ENCODE measurements at places on chromosomes 16 and 17. TPM values are rescaled to one million over a fixed set of nuclear protein-coding genes. Genes with fewer than 3 reads are reported as not detected.

DNA sequence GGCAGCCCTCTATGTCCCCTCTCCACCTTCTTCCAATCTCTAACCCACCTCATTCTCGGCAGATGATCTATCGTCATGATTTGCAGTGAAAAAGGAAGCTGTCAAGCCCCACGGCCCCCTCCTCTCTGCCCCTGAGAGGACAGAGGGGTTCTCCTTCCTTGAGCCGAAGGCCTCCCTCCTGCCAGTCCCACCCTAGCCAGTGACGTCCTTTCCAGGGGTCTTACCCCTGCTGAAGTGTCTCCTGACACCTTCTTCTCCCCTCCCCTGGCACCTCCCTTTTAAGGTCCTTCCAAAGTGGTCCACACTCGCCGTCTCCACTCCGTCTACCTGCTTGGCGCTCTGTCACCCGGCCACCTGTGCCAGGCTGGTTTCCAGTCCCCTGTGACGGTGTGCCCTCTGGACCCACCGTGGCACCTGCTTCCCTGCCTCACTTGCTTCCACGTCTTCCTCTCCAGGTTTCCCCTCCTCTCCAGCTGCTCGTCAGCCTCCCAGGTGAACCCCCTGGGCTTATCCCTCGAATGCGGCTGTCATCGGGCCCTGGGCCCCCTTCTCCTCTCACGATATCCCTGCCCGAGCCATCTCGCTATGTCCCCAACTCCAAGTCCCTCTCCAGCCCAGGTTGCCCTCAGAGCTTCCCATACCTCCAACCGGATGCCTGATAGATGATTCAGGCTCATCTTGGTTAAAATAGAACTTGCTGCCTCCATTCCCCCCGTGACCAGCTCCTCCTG, 5.7 kb downstream of the CCDC102A start:
- H3K27ac ChIP-seq = peak overlapping the region; percentile 98
- no peaks in the 10 kb centered on the region for H3K27me3 ChIP-seq
- H3K4me3 ChIP-seq = peak overlapping the region; percentile 85
- H3K36me3 ChIP-seq = no peaks in the 10 kb centered on the region
- peaks cover 64% of the 10 kb centered on the region for H3K4me1 ChIP-seq

Gene ASPHD1
- total RNA-seq = 0.82 TPM

Gene APOBR
- 3.2 TPM for total RNA-seq

Gene TNFRSF13B
- not detected for total RNA-seq

DNA sequence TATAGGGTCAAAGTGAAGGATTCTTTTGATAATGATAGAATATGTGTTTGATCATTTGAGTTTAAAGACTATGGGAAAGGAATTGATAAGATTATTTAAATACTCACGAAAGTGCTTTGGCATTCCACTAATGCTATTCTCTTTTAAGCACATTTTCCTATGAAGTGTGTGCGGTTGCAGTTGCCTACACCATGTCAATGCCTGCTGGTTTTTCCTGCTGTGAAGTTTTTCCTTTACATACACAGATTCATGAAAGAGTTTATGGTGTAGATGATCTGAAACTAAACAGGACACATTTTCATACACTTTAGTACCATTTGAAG, 78.7 kb downstream of the VMP1 start:
- peaks cover 14% of the 10 kb centered on the region for H3K36me3 ChIP-seq
- peak overlapping the region; percentile 100 for H3K27ac ChIP-seq
- H3K4me1 ChIP-seq = peaks cover 85% of the 10 kb centered on the region
- peak overlapping the region; percentile 80 for H3K4me3 ChIP-seq

Gene PRR15L
- not detected for total RNA-seq

- no peak for DNase-seq
- no peak overlapping the region for H3K27ac ChIP-seq
- H3K4me3 ChIP-seq = no peak overlapping the region
- H3K36me3 ChIP-seq = no peaks in the 10 kb centered on the region
- no peaks in the 10 kb centered on the region for H3K4me1 ChIP-seq
These were observed 27.7 kb downstream of the RTN4RL1 start for GRCh38 chr17:1997289-1997926.

DNA sequence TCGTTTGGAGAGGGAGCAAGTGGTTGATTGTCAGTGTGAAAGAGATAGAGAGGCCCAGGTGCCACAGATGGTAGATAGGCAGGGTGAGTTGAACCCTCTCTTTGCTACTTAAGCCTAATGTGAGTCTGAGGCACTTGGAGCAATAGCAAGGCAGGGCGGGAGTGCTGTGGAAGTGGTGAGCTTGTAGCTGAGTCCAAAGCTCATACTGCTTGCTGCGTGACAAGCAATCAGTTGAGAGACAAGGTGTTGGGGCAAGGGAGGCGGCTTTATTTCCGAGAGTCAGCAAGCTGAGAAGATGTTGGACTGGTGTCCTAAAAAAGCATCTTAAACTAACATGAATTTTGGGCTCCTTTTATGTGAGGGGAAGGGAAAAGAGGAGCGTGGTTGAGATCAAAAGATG, 112.9 kb upstream of the ZKSCAN2 start:
- H3K36me3 ChIP-seq = no peaks in the 10 kb centered on the region
- no peak for DNase-seq
- peaks cover 6% of the 10 kb centered on the region for H3K27me3 ChIP-seq
- no peaks in the 10 kb centered on the region for H3K4me1 ChIP-seq
- no peak overlapping the region for H3K27ac ChIP-seq

DNA sequence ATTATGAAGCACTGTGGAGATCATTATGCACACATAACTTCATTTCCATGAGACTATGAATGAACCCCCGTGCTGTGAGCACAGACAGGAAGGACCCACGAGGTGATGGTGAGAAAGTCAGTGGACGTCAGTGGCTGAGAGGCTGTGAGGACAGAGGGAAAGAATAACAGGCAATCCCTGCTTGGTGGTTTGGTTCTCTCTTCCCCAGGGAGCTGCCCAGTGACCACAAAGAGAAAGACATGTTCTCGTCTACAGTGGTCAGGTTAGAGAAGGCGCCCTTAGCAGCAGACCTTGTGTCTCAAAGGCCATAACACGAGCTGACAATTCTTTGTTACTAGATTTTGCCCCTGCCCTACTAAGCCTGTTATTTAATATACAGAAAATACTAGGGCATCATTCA, 609.2 kb downstream of the TOX3 start:
- no peaks in the 10 kb centered on the region for H3K36me3 ChIP-seq
- H3K4me1 ChIP-seq = no peaks in the 10 kb centered on the region
- DNase-seq = no peak
- no peak overlapping the region for H3K27ac ChIP-seq

- H3K27me3 ChIP-seq = no peaks in the 10 kb centered on the region
- DNase-seq = no peak
- H3K4me1 ChIP-seq = no peaks in the 10 kb centered on the region
- H3K27ac ChIP-seq = no peak overlapping the region
- no peaks in the 10 kb centered on the region for H3K36me3 ChIP-seq
These were observed 74.3 kb downstream of the DNAH3 start for GRCh38 chr16:21076186-21076883.

Gene TRIM47
- total RNA-seq = 24.1 TPM

Gene SHBG
- total RNA-seq = not detected

Gene SULT1A3
- total RNA-seq = 20.1 TPM

GRCh38 chr17:33377837-33378595, 84.9 kb upstream of the ASIC2 start:
- H3K4me3 ChIP-seq = no peak overlapping the region
- H3K27ac ChIP-seq = no peak overlapping the region
- no peaks in the 10 kb centered on the region for H3K36me3 ChIP-seq
- no peaks in the 10 kb centered on the region for H3K4me1 ChIP-seq
- no peaks in the 10 kb centered on the region for H3K27me3 ChIP-seq
- no peak for DNase-seq

GRCh38 chr17:16406742-16407674, 8.4 kb upstream of the TRPV2 start:
- H3K27ac ChIP-seq = no peak overlapping the region
- H3K36me3 ChIP-seq = no peaks in the 10 kb centered on the region
- peak overlapping the region; percentile 73 for H3K4me3 ChIP-seq
- H3K4me1 ChIP-seq = no peaks in the 10 kb centered on the region
- H3K27me3 ChIP-seq = peaks cover 19% of the 10 kb centered on the region

Gene KRTAP9-2
- not detected for total RNA-seq

DNA sequence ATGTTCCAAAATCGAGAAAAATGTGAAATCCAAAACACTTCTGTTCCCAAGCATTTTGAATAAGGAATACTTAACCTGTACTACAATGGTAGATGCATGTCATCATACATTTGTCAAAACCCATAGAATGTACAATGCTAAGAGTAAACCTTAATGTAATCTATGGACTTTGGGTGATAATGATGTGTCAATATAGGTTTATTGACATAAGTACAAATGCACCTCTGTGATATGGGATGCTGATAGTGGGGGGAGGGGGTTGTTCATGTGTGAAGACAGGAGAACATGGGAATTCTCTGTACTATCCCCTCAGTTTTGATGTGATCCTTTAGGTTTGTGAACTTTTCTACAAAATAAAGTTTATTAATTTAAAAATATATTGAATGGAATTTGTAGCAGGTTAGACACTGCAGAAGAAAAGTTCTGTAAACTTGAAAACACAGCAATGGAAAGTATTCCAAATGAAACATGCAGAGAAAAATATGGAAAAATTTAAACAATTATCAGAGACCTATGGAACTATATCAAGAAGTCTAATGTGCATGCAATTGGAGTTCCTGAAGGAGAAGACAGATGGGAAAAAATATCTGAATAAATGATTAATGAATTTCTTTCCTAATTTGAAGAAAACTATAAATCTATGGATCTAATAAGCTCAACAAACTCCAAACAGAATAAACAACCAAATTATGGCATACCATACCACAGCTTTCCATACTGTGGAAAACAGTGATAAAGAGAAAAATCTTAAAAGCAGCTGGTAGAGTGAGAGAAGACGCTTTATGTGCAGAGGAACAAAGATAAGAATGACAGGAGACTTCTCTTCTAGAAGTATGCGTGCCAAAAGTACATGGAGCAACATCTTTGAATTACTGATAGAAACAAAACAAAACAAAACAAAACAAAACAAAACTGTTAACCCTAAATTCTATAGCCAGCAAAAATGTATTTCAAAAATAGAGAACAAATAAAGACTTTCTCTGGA, 34.7 kb upstream of the MSI2 start:
- peaks cover 4% of the 10 kb centered on the region for H3K36me3 ChIP-seq
- no peak overlapping the region for H3K4me3 ChIP-seq
- H3K27me3 ChIP-seq = peaks cover 16% of the 10 kb centered on the region
- H3K27ac ChIP-seq = no peak overlapping the region

GRCh38 chr16:2867987-2868789, 10.2 kb upstream of the PRSS22 start:
- peak; percentile 99 for DNase-seq
- H3K27me3 ChIP-seq = no peaks in the 10 kb centered on the region
- H3K27ac ChIP-seq = peak overlapping the region; percentile 94

- no peaks in the 10 kb centered on the region for H3K4me1 ChIP-seq
- no peaks in the 10 kb centered on the region for H3K27me3 ChIP-seq
- no peak for DNase-seq
- no peak overlapping the region for H3K27ac ChIP-seq
- no peak overlapping the region for H3K4me3 ChIP-seq
- H3K36me3 ChIP-seq = no peaks in the 10 kb centered on the region
These were observed 10.6 kb downstream of the C16orf89 start for GRCh38 chr16:5054876-5055865.

DNA sequence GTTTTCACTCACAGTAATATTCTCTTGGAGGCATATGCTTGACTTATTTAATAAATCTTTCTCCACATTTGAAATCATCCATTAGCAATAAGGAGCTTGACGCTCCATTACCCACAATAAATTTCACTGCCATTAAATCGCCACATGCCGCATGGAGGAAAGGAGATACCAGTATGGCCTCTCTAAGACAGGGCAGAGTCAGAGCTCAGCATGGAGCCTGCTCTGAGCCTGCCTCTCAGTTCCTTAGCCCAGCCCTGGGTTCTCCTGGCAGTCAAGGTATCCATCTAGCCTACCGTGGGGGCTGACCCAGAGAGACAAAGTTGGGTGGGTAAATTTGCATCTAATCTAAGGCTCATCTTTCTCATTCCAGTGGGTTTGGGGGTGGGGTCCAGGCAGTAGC, 80.3 kb upstream of the CES5A start:
- no peak for DNase-seq
- H3K27me3 ChIP-seq = peaks cover 20% of the 10 kb centered on the region
- no peak overlapping the region for H3K4me3 ChIP-seq
- no peaks in the 10 kb centered on the region for H3K4me1 ChIP-seq
- no peaks in the 10 kb centered on the region for H3K36me3 ChIP-seq

DNA sequence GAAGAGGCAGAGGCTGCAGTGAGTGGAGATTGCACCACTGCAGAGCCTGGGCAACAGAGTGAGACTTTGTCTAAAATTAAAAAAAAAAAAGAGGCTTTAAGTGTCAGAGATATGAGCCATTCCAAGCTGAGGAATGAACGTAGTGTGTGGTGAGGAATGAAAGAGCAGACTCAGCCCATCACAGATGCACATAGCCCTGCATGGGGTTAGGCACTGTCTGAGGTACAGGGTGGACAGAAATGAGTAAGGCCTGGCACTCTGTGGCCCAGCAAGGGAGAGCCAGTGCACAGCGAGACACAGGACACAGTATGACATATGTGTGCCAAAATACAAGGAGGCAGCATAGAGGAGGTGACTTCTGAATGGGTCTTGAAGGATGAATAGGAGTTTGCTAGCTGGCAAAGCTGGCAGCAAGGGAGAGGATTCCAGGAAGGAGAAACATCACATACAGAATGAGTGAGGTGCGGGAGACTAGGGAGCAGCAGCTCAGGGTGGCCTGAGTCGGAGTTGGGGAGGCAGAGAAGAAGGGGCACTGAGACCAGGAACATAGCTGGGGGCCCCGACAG, 8.7 kb upstream of the ZNF469 start:
- H3K27me3 ChIP-seq = no peaks in the 10 kb centered on the region
- H3K36me3 ChIP-seq = no peaks in the 10 kb centered on the region
- DNase-seq = no peak
- no peak overlapping the region for H3K4me3 ChIP-seq
- H3K4me1 ChIP-seq = no peaks in the 10 kb centered on the region
- H3K27ac ChIP-seq = no peak overlapping the region

Gene ABCC1
- total RNA-seq = 90.4 TPM

- no peaks in the 10 kb centered on the region for H3K36me3 ChIP-seq
- peaks cover 35% of the 10 kb centered on the region for H3K27me3 ChIP-seq
- no peak for DNase-seq
- H3K4me1 ChIP-seq = no peaks in the 10 kb centered on the region
These were observed at the start of gene KCNG4 for GRCh38 chr16:84239909-84240308. Gene KCNG4, minus strand, starts transcription at chr16:84240012. Its CDS starts 2,527 bp downstream, at chr16:84237485.

Gene NFAT5
- total RNA-seq = 94.6 TPM

Data from activated T-cell treated with anti-CD3 and anti-CD28 coated beads, Interleukin-2, amount 50 U/mL, for 72 hours (primary cell).